ENCODE measurements at places on chromosomes 11 and 22.

GRCh38 chr22:49815641-49816091, 12.0 kb downstream of the BRD1 start:
- no peak for DNase-seq

- peak; percentile 7 for DNase-seq
Measured at GRCh38 chr11:117570701-117571100, 226.3 kb downstream of the DSCAML1 start.

- no peak for DNase-seq
Measured at GRCh38 chr11:87391496-87391895, 353.8 kb downstream of the TMEM135 start.

DNA sequence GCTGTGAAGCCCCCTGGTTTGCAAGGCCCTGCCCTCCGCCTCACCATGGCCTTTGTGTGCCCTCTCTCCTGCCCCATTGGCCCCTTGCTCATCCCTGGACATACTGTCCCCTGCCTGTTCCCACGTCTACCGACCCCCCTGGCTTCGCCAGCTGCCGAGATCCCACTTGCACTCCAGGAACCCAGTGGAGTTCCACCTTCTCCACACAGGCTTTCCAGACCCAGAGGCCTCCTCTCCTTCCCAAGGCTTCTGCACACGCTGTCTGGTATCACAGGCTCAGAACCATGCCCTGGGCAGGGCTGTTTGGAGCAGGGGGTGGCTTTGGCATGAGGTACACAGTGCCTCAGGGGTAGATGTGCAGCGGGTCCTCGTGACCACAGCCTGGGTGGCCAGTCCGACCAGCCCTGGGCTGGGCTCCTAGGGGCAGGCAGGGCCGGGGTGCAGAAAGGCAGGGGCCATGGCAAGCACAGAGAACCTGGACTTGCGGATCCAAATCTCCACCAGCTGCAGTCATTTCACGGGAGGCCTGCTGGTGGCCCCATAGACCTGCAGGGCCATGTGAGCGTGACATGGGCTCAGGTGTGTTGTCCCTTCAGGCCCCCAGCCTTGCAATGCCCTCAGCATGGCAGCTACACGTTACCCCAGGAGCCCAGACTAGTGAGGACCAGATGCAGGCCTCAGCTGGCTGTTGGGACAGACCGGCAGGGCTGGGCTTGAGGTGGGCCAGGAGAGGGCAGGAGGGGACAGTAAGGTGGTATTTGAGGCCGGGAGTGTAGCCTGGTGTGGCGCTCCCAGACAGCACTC, 9.5 kb downstream of the GRK2 start:
- DNase-seq, result no peak
